Activated CD8-positive, alpha-beta T cell treated with anti-CD3 and anti-CD28 coated beads, Interleukin-2, amount 10 ng/mL, durations not matched to agents 7 days and 5 days (primary cell): ENCODE measurements at places on chromosomes 12 and 14.

DNA sequence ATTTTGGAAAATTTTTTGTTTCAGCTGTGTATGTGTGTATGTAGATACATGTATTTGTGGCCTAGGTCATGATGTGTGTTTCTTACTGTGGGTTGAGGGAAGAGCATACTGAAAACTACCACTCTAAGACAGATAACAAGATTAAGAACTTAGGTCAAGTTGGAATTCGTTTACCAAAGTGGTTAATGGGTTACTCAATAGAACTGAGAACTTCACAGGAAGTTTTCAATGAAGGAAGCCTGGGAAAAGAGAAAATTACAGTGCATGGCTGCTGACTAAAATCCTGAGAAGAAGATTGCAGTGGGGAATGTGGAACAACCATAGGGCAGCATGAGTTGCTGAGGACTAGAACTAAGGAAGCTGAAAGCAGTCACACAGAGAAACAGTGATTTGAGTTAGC lies 21.4 kb upstream of the FOXG1 start:
- DNase-seq: no peak

- DNase-seq: peak; percentile 30
Observed at GRCh38 chr12:53676656-53677015, 753 bp upstream of the ATP5MC2 start.

- peak; percentile 9 for DNase-seq
Observed at GRCh38 chr14:101363880-101364391, 197.4 kb upstream of the DIO3 start.

GRCh38 chr12:68532204-68532886 lies 78.4 kb upstream of the RAP1B start:
- DNase-seq: no peak

DNA sequence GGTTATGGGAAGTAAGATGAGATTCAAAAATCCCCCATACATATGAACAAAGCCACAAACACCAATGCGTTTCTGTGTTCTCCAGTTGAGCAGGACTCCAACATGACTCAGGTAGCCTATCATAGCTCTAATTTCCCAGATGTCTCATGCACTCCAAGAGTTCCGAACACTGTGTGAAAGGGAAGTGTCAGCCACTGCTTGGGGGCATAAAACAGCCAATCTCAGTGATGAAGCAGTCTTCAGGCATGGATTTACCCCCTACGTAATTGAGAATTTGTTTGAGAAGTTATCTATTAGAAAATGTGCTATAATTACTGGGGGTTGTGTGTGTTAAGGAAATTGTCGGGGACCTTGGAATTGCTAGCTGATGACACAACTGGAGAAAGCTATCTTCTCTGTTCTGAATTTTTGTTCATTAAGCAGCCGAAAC lies 153.9 kb upstream of the AVPR1A start:
- DNase-seq: no peak

- no peak for DNase-seq
Observed at GRCh38 chr12:94705676-94706075, 55.3 kb upstream of the TMCC3 start.

- DNase-seq: no peak
Observed at GRCh38 chr12:97595936-97596335, 133.3 kb downstream of the RMST start.

DNA sequence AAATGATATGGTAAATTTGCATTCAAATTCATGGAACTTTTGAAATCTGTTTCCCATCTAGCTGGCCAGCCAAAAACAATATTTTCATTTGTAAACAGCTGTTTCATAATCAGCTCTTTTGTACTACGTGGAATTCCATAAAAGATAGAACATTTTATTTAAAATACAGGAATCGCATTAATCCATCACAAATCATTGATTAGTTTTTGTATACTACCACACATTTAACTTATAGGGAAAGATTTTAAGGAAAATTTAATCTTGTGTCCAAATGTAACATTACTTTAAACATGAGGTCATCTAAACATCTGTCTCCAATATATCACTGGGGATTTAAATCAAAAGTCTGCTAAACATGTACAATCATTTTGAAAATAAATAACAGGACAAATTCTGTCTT lies 33.5 kb downstream of the SLC25A21 start:
- DNase-seq: no peak

- DNase-seq: no peak
Observed at GRCh38 chr12:122908915-122909314, 13.0 kb upstream of the VPS37B start.

GRCh38 chr14:77645520-77646230 lies 29.2 kb upstream of the SPTLC2 start:
- no peak for DNase-seq

DNA sequence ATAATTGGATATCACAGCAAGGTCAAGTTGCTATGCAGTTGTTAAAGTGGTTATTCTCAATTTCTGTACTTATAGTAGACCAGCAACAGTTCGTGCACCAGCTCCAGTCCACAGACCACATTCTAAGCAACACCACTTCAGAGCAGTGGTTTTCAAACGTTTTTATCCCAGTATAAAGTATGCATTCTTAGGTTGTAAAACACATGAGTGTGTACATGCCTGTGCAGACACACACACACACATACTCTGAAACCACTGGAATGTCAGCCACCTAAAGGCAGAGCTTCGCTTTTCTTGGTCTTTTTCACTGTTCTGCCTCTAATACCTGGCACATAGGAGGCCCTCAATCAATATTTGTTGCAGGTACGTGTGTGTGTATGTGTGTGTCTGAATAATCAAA lies 22.2 kb upstream of the C12orf71 start:
- no peak for DNase-seq

DNA sequence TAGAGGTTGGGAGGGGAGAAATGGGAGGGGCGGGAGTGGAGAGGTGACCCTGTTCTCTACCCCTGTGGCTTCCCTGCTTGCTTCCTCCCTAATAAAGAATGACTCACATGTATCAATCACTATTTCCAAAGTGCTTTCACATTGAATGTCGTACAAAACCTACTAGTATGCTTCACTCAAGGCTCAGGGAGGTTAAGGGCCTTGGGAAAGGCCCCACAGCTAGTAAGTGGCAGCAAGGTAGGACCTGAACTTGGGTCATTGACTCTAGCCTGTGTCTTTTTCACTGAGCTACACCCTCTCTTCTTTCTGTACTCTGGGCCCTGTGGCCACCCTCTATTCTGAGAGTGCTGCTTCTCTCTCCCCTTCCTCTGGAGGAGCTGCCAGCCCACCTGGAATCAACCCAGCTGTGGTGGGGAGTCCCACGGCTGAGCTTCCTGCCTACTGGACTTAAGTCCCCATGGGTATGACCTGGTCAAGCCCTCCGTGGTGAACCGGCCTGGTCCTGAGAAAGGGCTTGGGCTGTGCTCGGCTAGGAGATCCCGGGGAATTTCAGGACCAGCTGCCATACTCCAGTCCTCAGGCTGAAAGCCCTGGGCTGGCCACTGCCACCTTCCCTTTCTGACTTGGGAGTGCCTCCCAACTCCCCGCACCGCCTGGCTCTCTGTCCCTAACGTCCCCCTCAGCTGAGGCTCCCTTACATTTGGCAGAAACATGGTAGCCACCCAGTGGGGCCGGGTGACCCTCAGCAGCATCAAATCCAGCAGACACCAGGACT lies 13.0 kb downstream of the SLC48A1 start:
- DNase-seq: no peak

DNA sequence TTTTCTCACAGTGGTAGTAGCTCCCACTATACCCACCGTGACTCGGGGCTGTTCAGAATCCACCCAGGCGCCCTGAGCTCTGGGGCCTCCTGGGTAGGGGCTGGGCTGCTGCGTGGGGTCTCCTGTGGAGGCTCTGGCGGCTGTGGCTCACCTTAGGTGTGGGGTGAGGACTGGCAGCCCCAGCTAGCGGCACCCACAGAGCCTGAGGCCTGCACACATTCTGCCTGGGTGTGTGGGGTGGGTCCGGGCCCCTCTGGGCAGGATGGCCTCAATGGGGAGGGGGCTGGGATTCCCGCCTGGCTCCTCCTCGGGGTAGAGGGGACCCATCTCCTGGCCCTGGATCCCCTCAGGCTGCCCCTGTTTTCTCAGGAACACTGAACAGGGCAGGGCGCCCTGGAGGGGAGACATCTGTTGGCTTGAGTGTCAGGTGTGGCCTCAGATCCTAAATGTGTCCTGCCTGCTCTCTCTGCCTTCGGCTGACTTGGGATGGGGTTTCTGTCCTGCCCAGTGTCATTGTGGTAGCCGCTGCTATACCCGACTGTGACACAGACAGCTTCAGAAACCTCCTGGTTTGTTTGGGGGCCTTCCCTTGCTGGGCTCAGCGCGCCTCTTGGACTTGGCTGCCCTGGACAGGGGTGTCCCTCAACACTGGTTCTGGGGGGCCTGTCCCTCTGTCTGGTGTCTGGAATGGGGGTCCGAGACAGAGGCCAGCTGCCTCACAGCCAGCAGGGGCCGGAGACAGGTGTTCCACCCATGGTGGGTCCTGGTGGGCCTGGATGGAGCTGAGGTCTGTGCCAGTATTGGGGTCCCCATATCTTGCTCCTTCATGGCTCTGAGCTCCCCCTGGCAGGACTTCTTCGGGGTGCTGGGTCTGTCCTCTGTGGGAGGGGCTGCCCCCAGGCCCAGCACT lies 354.9 kb downstream of the TMEM121 start:
- DNase-seq: no peak

DNA sequence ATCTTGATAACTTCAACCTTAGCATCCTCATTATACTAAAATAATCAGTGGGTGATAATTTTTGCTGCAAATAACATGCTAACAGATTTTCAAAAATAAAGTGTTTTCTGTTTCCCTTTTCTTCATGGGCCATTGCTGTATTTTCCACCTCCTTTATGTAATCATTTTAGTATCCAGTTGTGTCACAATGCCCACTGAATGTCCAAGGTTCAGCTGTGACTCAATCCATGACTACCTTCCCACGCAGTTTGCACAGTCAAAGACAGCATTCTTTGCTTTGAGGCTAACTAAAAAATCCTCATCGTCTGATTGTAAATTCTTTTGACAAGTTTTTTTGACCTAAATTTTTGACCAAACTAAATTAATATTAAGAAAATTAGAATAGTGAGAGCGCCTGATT lies 474.1 kb downstream of the FLRT2 start:
- no peak for DNase-seq

DNA sequence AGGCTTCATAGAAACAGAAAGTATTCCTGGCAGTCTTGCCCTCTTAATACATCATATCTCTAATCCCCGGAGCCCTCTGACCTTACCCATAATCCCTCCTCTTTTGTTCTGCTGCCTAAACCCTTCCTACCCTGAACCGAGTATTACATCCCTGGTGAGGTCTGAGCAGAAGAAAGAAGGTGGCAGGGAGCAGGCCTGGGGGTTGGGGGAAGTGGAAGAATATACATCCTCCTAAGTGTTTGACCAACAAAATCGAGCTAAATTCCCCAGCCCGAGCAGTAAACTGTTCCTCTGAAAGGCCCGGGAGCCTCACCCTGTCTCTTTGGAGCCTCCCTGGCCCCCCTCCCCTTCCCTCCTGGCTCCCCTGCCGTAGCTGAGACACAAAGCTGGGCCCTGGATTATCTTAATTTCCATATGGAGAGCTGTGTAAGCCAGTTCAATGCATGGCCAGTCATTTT lies 192.6 kb upstream of the LHX5 start:
- DNase-seq: no peak

DNA sequence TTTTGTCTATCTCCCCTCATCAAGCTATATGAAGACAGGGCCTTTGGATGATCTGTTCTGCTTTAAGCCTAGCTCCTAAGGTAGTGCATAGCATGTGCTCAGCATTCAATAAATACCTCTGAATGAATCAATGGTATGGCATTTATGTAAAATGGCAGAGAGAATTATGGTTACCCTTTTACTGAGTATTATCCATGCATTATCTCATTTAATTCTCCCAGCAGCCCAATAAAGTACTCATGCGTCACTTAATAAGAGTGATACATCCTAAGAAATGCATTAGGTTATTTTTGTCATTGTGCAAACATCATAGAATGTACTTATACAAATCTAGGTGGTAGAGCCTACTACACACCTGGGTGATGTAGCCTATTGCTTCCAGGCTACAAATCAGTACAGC lies 269.7 kb downstream of the KSR2 start:
- no peak for DNase-seq

DNA sequence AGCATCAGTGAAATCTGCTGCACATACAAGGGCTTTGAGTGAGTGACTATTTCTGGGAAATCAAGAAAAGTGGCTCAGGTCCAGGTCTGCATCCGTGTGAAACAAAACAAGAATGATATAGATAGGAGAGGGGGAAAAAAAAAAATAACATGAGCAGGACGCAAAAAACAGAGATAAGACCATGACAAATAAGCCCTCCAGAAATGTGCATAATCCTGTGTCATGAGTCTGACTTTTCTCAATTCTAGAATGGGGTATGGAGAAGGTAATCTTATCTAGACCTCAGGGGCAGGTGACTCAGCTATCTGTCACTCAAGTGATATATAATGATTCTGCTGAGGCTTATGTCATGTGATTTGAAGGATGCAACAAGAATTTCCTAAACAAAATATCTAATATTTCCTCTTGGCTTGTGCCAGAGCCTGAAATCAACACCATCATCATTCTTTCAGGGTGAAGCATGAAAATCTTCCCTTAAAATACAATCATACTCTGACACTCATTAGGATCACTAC lies 250.0 kb downstream of the PHLDA1 start:
- DNase-seq: no peak

- no peak for DNase-seq
Observed at GRCh38 chr12:94405413-94406116, 54.1 kb downstream of the CEP83 start.

GRCh38 chr12:72673853-72674252 lies 401.7 kb downstream of the TRHDE start:
- no peak for DNase-seq

DNA sequence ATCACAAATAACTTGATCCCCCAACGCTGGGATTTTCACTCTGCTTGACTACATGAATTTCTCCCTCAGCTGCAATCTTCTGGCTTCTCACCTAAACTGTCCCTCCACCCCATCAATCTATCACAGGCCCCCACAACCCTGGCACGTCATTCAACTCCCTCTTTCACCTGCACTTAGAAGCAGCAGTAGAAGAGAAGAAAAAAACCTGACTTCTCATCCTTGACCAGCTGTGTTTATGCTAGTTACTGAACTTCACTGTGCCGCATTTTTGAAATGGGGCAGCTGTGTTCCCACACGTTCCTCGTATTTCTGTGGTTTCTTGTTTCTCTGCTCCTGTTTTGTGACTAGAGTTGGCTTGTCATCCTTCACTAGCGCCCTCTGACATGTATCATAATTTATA lies 35.0 kb downstream of the ITPR2 start:
- no peak for DNase-seq

DNA sequence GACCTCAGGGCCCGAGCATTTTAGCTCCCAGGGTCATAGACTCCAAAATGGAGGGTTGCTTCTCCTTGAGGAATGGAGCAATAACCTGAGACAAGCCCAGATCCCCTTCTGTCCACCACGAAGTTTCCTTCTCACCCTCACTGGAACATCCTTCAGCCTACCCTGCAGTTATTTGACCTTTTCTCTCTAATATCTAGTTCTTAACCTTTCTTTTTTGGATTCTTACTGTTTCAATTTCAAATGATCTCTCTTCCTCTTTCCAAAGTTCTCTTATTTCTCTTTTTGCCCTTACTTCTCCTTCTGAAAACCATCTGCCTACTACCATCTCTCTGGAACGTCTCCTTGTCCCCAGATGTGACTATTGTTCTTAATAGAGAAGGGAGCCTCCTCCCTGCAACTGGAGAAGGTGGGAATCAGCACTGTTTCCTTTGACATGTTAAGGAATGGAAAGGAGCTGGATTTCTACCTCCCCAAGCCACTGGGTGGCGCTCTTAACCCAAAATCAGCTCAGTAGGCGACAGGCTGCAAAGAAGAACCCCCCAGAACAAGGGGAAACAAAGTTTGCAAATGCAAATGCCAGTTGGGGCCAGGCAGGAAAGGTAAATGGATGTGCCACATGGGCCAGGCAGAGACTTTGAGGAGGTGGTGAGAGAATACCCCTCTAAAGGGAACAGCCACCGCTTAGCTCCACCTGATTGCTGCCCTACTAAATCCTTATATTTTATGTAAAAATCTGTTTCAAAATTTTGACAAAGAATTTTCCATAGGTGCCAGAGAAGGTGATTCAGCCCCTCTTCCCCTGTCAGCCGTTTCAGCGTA lies 22.4 kb upstream of the PDE1B start:
- peak; percentile 46 for DNase-seq
